ENCODE measurements at places on chromosomes 5 and 9.

- DNase-seq: peak; percentile 66
Measured at GRCh38 chr5:54867310-54867944, 118.0 kb downstream of the ESM1 start.

DNA sequence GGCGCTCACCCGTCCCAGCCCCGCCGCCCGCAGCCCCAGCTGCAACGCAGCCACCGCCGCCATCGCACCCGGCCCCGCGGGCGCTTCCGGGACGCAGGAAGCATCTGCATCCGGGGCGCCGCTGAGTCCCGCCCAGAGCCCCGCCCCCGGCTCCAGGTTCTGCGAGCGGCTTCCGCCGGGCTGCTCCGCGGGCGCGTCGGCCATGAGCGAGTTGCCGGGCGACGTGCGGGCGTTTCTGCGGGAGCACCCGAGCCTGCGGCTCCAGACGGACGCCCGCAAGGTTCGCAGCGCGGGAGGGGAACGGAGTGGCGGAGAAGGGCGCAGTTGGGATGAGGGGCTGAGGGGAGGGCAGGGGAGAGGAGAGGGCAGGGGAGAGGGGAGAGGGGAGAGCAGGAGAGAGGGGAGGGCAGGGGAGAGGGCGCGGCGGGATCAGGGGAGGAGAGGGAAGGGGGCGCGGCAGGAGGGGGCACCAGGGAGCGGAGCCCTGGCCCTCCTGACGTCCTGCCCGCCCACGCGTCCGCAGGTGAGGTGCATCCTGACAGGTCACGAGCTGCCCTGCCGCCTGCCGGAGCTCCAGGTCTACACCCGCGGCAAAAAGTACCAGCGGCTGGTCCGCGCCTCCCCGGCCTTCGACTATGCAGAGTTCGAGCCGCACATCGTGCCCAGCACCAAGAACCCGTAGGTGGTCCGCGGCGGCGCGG lies at the start of the genes SURF1 and SURF2:
SURF1 (minus strand) TSS at position 97 of the 701 bp plus-strand sequence; CDS start at position 63, 34 bp downstream.
SURF2 (plus strand) TSS at position 160 of the 701 bp plus-strand sequence; CDS start at position 203, 43 bp downstream.
- DNase-seq: no peak

GRCh38 chr9:90446200-90446948 lies 196.2 kb downstream of the DIRAS2 start:
- DNase-seq: no peak

DNA sequence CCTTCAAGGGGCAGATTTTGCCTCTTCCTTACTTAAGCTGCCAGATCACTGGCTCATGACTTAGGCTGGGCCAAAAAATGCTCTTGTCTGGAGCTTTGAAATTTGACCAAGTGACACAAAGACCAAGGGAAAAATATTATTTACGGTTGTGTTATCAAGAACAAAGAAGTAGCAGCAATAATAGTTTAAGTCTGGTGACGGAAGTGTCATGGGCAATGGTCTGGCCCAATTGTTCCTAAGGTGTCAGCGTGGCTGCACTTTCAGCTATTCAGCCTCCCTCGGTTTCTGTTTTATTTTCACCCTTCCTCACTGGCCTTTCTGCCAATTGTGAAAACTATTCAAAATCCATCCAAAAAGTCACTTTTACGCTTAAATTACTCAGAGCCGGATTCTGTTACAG lies 185.3 kb downstream of the CDH18 start:
- DNase-seq: no peak

GRCh38 chr5:150465927-150466326 lies 16.4 kb upstream of the RPS14 start:
- DNase-seq: no peak

DNA sequence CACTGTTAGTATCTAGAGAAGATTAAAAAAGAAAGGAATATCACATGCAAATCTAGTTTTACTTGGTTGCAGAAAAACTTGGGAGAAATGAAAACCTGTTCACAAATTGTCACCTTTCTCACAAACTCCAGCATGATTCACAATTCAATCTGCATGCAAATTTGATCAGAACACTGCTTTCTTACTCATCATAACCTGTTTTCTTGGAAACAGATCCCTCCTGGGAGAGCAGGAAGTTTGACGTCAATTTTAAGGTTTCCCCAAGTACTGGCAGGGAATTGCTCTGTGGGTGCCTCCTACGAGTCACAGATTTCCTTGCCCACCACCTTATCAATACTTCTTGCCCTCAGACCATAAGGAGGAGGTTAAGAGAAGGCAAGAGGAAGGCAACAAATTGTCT lies 30.2 kb upstream of the HTR4 start:
- no peak for DNase-seq

GRCh38 chr5:111310711-111311620 lies 86.8 kb downstream of the CAMK4 start:
- no peak for DNase-seq

GRCh38 chr9:126116351-126117157 lies 210.1 kb upstream of the MVB12B start:
- DNase-seq: no peak

DNA sequence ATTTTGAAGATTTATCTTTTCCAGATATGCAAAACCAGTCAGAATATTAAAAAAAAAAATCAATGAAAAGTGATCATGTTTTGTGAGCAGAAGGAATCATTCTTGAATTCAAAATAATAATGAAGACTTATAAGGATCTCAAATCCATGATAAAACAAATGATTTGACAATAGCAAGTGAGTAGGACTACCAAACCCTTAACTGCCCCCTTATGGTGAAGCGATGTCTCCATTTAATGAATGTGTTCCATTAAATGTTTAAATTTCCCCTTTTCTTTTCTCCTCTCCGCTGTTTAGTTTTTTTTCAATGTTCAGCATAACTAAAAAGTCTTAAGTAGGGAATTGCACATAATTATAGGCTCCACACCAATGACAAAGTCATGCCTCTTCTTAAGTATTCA lies 12.2 kb upstream of the MARCHF3 start:
- DNase-seq: no peak

GRCh38 chr5:94017579-94017978 lies 276.2 kb upstream of the POU5F2 start:
- DNase-seq: no peak

DNA sequence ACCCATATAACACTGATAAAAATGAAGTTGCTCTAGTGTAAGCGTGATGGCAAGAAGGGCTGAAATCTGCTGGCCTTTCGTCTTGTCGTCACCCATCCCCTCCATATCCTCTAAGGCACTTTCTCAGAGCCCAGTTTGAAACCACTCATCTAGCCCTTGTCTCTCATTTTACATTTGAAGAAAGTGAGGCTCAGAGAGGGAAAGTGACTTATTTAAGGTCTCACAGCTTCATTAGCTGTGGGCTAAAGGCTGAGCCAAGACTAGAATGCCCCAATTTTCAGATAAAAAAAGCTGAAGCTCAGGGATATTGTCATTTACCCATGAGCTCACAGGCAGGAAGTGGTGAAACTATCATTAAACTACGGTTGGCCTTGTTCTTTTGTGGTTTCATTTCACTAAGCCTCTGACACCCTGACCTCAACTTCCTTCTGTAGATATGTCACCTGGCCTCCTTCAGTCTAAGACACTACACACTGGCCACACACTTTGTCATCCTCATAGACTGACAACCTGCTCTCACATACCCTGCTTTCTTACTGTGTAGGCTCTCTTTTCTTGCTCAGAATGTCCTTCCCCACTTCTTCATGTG lies 176.7 kb upstream of the DMAC1 start:
- DNase-seq: no peak

GRCh38 chr5:163670036-163670435 lies 164.6 kb downstream of the MAT2B start:
- DNase-seq: no peak

DNA sequence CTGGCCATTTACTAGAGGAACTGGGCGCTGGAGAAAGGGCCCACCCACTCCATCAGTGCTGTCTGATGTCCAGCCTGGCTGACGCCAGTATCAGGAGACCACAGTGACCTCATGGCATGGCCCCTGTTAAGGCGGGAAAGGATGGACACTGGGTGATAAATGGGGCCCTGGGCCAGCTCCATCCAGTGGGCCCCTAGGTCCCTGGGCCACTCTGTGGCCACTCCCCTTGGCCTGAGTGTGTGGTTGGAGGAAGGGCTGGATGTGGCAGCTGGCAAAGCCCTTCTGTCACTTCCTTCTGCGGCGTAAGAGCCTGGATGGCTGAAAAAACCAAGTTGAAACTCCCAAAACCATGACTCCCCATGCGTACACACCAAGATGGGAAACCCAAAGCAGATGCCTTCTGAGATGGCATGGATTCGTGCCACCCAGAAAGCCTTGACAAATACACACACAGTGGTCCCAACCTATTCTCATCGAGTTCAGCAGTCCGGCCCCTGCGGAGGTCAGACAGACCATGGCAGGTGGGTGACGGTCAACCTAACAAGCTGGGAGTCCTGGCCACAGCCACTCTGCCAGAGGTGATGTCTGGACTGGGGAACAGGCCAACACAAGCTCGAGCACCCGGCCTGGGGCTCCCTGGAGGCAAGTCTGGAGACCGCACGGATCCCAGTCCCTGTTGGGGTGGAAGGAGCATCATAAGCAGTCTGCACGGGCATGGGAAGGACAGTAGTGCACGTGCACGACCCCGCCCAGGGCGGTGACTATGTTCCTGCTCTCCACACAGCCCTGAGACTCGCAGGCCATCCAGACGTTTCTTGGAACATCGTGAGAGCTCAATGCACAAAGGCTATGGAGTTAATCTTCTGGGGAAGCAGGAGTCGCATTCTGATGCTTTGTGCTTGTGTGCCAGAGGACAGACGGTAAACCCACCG lies 45.2 kb upstream of the NOTCH1 start:
- no peak for DNase-seq

GRCh38 chr5:39459071-39459470 lies 34.3 kb upstream of the DAB2 start:
- no peak for DNase-seq

DNA sequence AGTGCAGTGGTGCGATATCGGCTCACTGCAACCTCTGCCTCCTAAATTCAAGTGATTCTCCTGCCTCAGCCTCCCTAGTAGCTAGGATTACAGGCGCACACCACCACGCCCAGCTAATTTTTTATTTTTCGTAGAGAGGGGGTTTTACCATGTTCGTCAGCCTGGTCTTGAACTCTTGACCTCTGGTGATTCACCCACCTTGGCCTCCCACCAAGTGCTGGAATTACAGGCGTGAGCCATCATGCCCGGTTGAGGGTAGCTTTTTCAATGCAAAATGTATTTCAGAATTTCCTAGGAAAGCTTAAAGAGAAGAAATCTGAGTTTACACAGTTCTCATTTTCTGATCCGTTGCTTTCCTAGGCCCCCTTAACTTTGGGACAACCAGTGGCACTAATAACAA lies 15.7 kb downstream of the BDP1 start:
- peak; percentile 56 for DNase-seq

Data from dermis microvascular lymphatic vessel endothelial cell (primary cell).